Myometrial cell (primary cell): ENCODE measurements at places on chromosomes 11 and 22. TPM values are rescaled to one million over a fixed set of nuclear protein-coding genes. Genes with fewer than 3 reads are reported as not detected.

The OR4C3 gene
- total RNA-seq, result not detected in 2 replicates

The SNX19 gene
- 60.0 and 66.3 TPM in 2 replicates for total RNA-seq

The RASL10A gene
- not detected in 2 replicates for total RNA-seq

The FAM180B gene
- not detected in 2 replicates for total RNA-seq

The HPX gene
- total RNA-seq, result not detected in 2 replicates

The FAR1 gene
- 24.1 and 27.1 TPM in 2 replicates for total RNA-seq

The TENM4 gene
- 1.6 and 5.8 TPM in 2 replicates for total RNA-seq

The SHISA8 gene
- total RNA-seq, result not detected in 2 replicates

The MPZL2 gene
- total RNA-seq, result not detected in 2 replicates

The SREBF2 gene
- 72.4 and 74.4 TPM in 2 replicates for total RNA-seq

The MMP3 gene
- total RNA-seq, result 0.29 and 2.3 TPM in 2 replicates

The CHRM1 gene
- total RNA-seq, result not detected in 2 replicates

The PLEKHB1 gene
- not detected in 2 replicates for total RNA-seq

The C11orf68 gene
- 13.5 and 24.5 TPM in 2 replicates for total RNA-seq

The PNPLA3 gene
- 3.5 and 4.9 TPM in 2 replicates for total RNA-seq

The TIMP3 gene
- total RNA-seq, result 35.2 and 40.6 TPM in 2 replicates

The UBQLN3 gene
- not detected in 2 replicates for total RNA-seq

The ARVCF gene
- 1.7 and 4.4 TPM in 2 replicates for total RNA-seq

The WT1 gene
- 26.4 and 28.0 TPM in 2 replicates for total RNA-seq

The TRPM5 gene
- not detected in 2 replicates for total RNA-seq

The PKDREJ gene
- not detected in 2 replicates for total RNA-seq

The NCAM1 gene
- 2.9 and 6.9 TPM in 2 replicates for total RNA-seq

The PES1 gene
- 82.8 and 87.6 TPM in 2 replicates for total RNA-seq

The NEAT1 gene
- total RNA-seq, result 9.2 and 10.8 TPM in 2 replicates

The DNAJB7 gene
- not detected in 2 replicates for total RNA-seq

The PHRF1 gene
- 11.0 and 16.7 TPM in 2 replicates for total RNA-seq

The OR6T1 gene
- total RNA-seq, result not detected in 2 replicates

The SULT4A1 gene
- total RNA-seq, result not detected in 2 replicates

The P2RY6 gene
- not detected in 2 replicates for total RNA-seq

The FIBP gene
- 170 and 250 TPM in 2 replicates for total RNA-seq

The ARHGAP8 gene
- not detected in 2 replicates for total RNA-seq

The CRYBB2 gene
- not detected in 2 replicates for total RNA-seq

The FAM83F gene
- total RNA-seq, result not detected in 2 replicates
